ENCODE measurements at places on chromosomes 6 and 20.

GRCh38 chr6:52373151-52373690, 11.3 kb downstream of the PAQR8 start:
- no peak for DNase-seq

DNA sequence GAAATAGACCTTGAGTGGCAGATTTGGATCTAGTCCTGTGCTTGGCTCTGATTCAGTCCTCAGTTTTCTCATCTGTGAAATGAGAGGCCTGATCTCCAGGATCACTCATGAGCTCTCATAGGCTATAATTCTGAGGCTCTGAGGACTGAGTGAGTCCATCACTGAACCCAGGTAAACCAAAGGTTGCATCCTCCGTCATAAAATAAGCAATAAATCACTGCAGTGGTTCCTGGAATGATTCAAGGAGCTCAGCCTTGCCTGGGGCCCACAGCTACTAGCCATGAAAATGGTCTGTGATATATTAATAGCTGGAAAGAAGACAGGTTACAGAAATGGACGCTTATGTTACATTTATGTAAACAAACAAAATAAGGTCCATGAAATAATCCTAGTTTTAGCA, 124.8 kb downstream of the MAP3K7 start:
- no peak for DNase-seq

GRCh38 chr20:818001-818664, 15.4 kb upstream of the FAM110A start:
- no peak for DNase-seq

GRCh38 chr6:121594053-121594452, 158.6 kb downstream of the GJA1 start:
- no peak for DNase-seq

DNA sequence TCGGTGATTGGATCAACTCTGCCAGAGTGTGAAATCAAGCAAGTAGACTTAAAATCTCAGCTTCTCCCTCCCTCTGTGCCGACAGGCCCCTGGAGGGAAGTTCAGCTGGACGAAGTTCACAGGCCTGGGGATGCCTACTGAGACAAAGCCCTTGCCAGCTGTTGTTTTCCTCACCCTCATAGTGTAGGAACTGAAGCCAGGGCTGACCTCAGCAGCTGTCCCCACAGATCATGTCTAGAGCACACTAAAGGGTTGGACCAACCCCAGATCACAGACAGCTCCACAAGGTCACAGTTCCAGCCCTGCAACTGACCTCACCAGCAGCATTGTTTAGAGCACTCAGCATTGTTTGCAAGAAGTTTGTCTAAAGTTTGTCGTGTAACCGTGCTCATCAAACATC, 261.9 kb upstream of the ECI2 start:
- no peak for DNase-seq

DNA sequence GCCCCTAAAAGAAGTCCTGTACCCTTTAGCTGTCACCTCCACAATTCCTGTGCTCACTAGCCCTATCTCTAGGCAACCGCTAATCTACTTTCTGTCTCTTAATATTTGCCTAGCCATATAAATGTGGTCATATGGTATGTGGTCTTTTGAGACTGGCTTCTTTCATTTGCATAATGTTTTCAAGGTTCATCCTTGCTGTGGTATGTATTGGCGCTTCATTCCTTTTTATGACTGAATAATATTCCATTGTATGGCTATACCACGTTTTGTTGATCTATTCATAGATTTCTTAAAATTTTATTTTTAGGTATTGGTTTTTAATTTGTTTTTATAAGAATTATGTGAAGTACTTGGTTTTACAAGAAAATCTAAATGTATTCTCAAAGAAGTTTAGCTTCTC, 70.0 kb downstream of the MAP3K4 start:
- no peak for DNase-seq

DNA sequence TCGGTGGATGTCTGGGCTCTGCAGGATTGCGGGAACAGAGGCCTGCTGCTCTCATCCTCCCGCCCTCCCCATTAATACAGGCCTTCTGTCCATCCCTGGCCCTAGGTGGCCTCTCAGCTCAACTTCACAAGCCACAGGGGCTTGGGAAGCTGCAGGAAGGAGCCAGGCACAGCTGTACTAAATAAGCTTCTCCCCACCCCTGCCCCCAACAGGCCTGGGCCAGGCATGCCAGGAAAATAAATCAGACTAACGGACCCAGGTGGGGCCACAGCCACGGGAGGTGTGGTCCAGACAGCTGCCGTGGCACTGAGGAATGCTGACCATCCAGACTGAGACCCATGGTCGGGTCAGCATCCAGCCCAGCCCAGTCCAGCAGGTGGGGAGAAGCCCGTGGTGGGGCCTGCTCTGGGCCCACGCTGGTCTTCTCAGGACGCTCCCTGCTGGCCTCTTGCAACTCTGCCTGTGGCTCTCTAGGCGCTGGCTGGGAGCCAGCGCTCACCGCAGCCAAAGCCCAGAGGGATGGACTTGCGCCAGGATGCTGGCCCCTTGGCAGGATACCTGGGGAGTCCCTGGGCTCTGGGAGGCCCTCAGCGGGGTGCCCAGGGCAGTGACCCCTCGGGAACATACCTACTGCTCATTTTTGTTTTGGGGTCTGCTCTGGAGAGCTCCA, 8.6 kb upstream of the YTHDF1 start:
- no peak for DNase-seq

DNA sequence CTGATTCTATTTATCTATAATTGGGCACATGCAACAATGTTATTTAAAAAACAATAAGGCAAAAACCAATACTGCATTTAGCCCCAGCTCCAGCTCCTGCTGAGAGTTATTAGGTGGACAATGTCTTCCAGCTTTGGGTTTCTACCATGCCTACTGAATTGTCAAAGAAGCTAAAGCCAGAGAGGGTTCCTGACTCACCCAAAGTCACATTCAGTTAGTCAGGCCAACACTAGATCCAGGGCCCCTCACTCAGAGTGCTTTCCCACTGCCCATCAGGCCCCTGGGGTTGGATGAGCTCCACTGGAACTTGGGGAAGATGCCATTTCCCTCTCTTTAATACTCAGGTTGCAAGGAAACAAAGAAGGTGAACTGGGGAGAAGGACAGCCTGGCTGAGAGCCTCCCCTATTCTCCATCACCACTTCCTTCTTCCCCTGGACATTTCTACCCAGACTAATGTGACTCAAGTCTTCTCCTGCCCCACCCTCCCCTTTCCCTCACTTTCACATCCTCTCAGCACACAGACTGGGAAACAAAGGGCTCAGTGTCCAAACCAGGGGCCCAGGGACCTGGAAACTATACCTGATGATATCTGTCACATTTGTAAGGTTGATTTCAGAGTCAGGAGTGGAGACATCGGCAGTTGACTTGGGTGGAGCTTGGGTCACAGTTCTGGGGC, 6.0 kb downstream of the TREM1 start:
- no peak for DNase-seq

DNA sequence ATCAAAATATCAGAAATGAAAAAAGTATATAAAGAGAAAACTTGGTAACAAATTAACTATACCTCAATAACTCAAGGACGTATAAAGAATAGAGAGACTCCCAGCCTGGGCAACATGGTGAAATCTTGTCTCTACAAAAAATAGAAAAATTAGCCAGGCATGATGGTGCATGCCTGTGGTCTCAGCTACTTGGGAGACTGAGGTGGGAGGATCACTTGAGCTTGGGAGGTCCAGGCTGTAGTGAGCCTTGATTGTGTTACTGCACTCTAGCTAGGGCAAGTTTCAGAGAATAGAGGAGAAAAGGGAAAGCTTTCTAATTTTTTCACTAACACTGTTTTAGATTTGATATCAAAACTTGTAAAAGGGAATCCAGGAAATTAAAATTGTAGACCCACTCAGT, 295.9 kb downstream of the GJA1 start:
- no peak for DNase-seq

GRCh38 chr6:20309186-20309585, 92.5 kb upstream of the E2F3 start:
- no peak for DNase-seq

- DNase-seq = no peak
Observed at GRCh38 chr20:43283126-43283525, 93.4 kb upstream of the PTPRT start.

- no peak for DNase-seq
Observed at GRCh38 chr20:2023151-2023550, 29.3 kb upstream of the PDYN start.

DNA sequence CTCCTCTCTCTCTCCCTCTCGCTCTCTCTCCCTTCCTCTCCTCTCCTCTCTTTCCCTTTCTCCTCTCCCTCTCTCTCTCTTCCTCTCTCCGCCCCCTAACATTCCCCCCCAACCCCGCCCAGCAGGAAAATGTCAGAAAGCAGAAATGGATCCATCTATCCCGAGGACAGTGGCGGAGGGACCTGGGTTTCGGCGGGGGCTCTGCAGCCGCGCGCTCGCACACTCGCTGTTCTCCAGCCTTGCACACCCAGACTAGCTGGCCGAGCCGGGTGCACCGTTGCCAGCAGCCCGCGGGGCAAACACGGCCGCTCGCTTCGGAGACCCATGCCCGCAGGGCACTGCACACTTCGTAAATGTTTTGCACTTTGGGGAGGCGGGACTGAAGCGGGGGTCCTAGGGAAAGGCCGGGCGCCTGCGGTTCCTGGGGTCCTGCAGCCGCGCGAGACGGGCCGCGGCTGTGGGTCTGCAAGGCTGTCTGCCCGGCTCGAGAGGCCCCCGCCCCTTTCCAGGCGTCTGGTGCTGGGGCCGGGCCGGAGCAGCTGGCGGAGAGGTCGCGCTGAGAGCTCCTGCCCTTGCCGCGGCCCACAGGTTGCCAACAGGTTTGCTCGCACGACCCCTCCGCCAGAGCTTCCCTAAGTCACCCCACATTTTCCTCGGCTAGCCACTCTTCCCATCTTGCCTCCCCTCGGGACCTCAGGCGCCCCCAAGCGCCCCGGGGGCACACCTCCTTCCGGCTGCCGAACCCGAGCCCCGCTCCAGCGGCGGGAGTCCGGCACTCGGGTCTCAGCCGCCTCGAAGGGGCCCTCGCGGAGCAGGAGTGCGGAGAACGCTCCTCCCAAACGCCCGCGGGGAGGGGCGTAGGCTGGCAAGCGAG, 818 bp upstream of the MDGA1 start:
- DNase-seq = no peak

GRCh38 chr6:84123186-84123585, 89.6 kb downstream of the MRAP2 start:
- no peak for DNase-seq

DNA sequence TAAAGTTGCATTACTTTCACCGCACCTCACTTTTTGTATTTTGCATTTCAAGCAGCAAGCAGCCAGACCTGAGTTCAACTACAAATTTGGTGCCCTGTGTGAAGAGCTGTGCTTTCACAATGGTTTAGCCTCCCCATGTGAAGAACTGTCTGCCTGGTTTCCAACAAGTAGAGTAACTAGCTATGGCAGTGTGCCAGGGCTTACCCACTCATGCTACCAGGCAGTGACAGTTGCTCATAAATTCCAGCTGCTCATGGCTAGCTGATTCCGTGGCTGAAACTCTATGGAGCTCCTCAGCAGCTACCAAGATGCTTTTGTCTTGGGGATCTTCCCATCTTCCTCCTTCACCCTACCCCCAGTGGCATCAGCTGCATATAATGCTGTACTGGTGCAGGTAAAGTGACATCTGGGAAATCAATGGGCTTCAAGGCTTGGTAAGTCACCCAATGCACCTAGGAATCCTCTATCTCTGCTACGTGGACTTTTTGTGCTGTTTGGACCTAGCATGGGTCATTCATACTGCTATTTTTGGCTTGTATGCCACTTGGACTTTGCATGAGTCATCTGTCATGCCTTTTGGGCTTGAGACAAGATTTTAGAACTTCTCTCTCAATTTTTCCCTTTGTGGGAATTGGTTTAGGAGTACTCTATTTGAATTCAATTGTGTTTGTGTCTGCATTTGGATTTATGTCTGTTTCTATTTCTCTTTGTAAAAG, 176.5 kb upstream of the GJE1 start:
- DNase-seq = no peak

DNA sequence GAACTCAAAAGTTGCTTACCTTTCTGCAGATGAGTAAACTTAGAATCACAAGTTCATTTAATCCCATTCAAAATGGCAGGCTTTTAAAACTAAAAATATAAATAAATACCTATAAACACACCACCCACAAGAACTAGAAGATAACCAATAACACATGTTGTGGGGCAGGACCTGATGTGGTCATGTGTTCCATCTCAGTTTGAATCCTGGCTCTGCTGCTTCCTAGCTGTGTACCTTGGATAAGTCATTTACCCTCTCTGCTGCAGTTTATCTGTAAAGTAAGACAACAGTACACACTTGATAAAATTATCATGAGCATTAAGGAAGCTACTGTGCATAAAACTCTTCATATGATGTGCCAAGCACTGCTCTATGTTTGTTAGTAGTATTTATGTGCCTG, 22.0 kb downstream of the TRIM27 start:
- DNase-seq = no peak

DNA sequence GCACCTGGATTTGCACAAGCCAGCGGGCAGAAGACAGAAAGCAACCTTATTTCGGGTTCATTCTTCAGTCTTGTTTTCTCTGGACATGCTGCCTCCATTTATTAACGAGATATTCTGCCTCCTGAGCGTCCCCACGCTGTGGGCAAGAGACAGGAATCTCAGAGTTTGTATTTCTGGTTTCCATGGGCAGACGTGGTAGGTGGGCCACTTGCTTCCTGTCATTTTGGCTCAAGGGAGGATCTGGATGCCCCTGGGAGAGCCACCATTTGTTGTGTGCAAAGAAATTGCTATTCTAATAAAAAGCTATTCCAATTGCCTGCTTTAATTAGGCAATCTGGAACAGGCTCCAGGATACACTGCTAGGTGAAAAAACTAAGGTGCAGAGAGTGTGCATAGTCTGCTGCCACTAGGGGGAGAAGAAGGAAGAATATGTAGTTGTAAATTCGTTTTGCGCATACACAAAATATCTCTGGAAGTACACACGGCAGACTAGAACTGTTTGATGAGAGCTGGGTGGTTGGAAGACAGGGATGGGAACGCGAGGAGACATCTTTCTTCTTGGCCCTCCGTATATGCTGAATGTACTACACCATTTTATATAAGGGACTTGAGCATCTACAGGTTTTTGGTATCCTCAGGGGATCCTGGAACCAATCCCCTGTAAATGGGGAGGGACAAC, 30.1 kb upstream of the SLC16A10 start:
- DNase-seq = no peak

- DNase-seq = no peak
Observed at GRCh38 chr6:155121294-155121693, 126.2 kb downstream of the TIAM2 start.

- no peak for DNase-seq
Observed at GRCh38 chr20:21522481-21523280, 8.8 kb upstream of the NKX2-2 start.

DNA sequence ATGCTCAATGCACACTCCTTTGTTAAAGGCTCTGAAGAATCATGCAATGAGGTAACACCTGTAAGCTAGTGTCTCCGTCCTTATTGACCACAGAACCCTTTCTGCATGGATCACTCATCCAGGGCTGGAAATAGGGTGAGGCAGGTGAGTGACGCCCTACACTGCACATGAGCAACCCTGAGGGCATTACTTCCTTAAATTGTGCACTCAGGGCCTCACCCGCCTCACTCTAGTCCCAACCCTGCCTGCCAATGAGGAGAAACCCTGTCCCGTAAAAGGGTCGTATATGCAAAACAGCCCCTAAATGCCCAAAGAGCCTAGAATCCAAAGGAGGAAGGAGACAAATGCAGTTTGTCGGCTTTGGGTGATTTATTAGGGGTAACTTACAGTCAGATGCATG, 33.6 kb upstream of the NOP56 start:
- no peak for DNase-seq
